Activated T-helper 1 cell treated with anti-CD3 and anti-CD28 coated beads, Interleukin-2, amount 50 U/mL, for 16 hours (primary cell): ENCODE measurements at places on chromosomes 1 and 21.

- DNase-seq: no peak
These were observed 10.1 kb downstream of the SFT2D2 start for GRCh38 chr1:168235937-168236336.

GRCh38 chr1:60010690-60011089 lies 62.9 kb downstream of the C1orf87 start:
- no peak for DNase-seq

- no peak for DNase-seq
These were observed 100.4 kb upstream of the POGK start for GRCh38 chr1:166738873-166739272.

- DNase-seq: no peak
These were observed 83.3 kb downstream of the OLFML3 start for GRCh38 chr1:114062477-114063099.
